ENCODE measurements at places on chromosomes 6 and 20.

DNA sequence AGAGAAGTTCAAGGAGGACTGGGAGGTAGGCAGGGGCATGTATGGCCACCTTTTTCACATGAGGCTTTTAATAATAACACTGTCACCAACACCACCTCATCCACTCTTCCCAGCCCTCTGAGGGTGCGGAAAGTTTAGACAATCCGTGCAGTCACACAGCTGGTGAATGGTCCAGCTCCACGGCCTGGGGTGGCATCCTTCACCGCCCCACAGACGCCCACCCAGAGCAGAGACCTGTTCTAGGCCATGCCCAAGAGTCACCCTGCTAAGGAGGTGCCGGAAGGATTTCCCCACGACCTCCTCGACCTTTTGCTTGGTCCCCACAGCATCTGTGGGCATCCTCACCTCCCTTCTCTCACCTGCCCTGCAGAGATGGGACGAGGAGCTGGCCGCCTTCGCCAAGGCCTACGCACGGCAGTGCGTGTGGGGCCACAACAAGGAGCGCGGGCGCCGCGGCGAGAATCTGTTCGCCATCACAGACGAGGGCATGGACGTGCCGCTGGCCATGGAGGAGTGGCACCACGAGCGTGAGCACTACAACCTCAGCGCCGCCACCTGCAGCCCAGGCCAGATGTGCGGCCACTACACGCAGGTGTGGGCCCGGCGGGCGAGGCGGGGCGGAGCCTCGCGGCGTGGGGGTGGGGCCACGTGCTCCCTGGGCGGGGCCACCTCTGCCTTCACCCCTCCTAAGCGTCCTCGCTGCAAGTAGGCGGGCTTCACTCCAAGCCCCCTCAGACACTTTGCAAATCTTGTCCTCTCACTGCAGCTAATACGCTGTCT, 4.4 kb downstream of the PI16 start:
- DNase-seq, result no peak

DNA sequence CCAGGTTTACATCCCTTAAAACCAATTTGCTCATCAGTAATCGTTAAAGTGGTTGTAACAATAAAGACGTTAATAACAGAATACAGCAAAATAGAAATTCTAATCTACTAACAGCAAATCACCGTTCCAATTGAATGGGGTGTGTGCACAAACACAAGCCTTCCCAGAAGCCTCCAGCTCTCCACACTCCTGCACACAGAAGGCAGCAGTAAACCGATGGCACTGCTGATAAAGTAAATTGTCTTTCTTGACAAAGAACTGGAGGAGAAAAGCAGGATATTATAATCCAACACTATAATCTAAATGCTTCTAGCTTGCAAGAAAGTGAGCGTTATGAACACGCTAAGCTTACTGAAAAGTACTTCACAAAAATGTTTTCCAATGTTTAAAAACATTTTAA, 7.0 kb downstream of the ZNF217 start:
- no peak for DNase-seq

GRCh38 chr6:48736501-48737206, 625.7 kb upstream of the PTCHD4 start:
- no peak for DNase-seq

- no peak for DNase-seq
These were observed 67.1 kb upstream of the MCM9 start for GRCh38 chr6:119002069-119002468.
